ENCODE measurements at places on chromosomes 13 and 19.

GRCh38 chr19:2569596-2570465, 93.9 kb downstream of the GADD45B start:
- DNase-seq, result no peak

- DNase-seq, result peak; percentile 22
These were observed 64.2 kb upstream of the GTF2F2 start for GRCh38 chr13:45055902-45056648.

DNA sequence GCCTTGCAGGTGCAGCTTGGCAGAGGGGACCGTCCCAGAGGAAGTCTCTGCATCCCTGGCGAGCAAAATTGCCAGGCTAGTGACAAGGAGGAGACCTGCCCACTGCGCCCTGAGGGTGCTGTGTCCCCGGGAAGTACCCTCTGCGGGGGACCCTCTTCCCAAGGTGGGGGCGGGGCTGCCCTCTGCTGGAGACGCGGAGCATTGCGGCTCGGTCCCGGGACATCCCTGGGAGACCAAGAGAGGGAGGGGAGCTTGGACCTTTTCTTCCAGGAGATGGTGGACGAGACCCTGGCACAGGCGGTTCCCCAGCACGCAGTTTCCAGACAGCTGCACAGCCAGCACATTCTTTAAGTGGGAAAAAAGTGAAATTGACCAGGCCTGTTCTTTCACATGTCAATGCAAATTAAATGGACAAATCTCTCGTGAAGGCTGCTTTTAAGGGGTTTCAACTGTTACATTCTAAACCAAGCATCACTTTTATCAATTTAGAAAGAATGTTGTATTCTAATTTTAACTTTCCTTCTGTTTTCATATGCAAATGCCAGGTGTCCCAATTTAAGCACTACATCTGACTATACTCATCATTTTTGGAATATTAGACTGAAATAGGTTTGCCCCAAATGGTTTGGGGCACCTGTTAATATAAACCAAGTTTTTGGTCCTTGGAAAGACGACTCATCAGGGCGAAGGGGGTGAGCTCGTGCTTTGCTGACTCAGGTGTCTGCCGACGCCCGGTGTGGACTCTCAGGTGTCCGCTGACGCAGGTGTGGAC, 60.7 kb downstream of the MCF2L start:
- peak; percentile 49 for DNase-seq

DNA sequence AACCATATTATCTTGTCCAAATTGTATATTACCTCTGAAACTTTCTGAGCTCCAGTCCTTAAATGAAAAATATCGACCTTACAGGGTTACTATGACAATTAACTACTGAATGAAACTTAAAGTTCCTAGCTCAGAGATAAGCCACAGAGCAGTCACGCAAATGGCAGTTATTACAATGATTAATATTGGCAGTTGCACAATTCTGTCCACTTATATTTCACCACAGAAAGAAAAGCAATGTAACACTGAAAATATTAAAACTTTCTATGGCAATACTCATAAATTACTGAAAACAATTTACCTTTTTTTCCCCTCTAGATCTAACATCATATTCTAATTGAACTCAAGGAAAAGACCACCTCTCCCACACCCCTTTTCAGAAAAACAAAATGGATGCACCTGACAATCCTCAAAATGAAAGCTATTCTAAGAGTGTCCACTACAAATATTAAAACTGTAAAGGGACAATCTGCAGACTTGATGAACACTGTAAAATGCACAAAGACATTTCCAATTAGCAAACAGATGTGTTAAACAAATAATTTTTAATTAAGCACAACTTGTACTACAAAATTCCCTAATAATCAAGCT, 14.6 kb downstream of the LNX2 start:
- no peak for DNase-seq

- DNase-seq, result no peak
These were observed 65.2 kb downstream of the TEX26 start for GRCh38 chr13:30997697-30998096.

DNA sequence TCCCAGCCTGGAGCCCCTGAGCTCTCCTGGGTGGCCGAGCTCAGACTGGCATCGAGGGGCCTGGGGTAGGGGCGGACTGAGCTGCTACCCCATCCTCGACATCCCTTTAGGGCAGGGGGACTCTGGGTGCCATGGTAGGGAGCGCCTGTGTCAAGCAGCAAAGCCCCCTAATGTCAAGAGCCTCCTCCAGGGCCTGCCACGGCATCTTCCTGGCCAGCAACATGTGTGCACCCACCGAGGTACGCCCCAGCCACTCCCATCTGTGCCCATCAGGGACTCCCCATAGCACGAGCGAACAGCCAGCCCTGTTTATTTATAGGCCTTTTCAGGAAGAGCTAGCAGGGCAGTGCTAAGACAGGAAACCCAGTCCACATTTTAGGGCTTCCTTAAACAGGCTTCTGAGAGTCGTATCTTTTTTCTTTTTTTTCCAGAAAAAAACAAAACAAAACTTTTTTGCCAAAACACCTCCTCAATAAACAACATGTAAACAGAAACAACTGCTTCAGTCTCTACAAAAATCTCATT, 14.3 kb downstream of the LRP3 start:
- DNase-seq, result no peak

DNA sequence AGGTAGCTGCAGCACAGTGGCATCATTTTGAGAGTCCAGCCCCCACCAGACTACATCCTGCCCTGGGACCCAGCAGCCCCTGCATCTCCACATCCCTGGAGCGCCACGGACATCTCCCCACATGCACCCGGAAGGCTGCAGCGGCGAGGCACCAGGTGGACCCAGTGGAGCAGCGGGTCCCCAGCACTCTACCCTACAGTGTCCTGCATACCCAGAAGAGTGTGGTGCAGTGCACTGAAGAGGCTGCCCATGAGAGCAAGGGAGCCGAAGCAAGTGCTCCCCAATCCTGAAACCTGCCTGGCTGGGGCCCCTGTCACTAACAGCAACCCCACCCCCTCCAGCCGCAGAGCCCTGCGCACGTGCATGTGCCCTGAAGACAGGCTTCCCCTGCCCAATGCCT, 21.3 kb upstream of the SLC7A9 start:
- no peak for DNase-seq

- no peak for DNase-seq
These were observed 42.1 kb downstream of the ATP11A start for GRCh38 chr13:112731667-112732616.
